ENCODE measurements at places on chromosomes 5 and 9.

DNA sequence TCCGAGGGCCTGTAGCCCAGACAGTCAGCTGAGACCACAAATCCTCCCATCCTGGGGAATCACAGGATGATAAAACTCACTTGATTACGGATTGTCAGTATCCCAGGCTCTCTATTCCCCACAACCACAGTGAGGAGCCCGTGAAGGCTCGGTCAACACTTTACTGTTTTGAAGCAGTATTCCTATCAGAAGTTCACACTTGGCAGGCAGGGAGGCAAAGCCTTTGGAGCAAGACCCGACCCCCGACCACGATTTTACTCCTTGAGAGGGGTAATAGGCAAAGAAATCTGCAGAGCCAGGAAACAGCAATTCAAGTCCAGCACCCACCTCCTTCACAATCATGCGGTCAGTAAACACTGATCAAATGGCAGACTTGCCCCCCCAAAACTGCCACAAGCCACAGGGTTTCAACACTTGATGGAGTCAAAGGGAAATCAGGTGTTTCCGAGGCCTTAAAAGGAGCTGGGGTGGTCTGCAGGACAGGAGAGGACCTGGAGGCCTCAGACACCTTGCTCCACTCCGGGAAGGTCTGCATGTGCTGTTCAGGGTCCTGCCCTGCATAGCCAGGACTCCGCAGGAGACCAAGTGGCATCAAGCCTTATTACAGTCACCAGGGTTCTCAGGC, 25.2 kb downstream of the BICD2 start:
- DNase-seq, result no peak

GRCh38 chr9:69130456-69131441, 43.3 kb upstream of the TJP2 start:
- no peak for DNase-seq

DNA sequence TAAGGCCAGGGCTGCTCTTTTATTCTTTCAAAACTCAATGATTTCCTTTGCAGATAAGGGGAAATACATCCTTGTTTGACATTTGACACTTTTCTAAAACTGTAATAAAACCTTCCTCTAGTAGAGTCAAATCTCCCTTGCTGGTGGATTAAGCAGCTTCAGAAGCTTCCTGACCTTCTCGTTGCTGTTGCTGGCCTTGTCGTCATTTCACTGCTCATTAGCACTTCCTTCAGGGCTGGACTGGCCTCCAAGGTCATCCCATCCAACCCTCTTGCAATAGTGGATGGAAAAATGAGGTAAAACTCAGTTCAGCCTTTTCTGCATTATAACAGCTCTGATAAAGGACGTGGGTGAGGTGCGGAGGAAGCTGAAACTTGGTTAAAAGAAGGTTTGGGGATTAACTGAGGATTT, 1.1 kb upstream of the ADAMTSL1 start:
- DNase-seq, result no peak

DNA sequence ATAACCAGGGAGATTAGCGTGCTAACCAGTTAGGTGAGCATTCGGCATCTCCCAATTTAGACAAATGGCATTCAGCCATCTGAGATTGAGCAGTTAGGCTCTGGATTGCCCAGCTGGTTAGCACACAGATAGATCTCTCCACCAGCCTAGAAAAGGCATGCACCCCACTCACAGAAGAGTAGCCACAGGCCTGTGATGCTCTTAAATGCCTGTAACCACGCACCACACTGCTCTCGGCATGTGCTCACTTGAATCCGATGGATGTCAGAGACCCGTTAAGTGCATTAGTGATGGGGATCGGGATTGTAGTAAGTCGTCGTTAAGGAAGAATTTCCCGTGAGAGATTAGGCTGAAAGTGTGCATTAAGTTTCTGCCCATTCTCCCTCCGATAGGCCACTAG, 23.0 kb downstream of the MARCHF6 start:
- no peak for DNase-seq

- no peak for DNase-seq
Measured at GRCh38 chr5:109105631-109106267, 304.0 kb downstream of the PJA2 start.

DNA sequence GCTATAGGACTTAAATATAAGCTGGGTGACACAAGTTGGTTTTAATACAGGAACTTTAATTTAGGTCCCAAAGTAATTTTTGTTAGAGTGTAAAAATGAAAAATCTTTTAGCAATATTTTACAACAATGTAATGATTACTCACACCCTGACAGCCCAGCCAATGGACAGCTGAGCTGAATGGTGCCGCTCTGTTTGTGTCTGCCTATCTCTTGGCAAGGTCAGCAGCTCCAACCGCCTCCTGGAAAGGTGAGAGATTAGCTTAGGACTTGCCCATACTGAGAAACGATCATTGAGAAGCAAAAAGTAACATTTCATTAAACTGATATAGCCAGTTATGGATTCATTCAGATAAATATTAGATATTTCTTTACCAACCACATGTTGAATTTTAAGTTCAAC, 463.6 kb upstream of the CD180 start:
- DNase-seq, result no peak

- no peak for DNase-seq
Measured at GRCh38 chr9:19140259-19140658, 13.0 kb upstream of the PLIN2 start.

GRCh38 chr9:38346811-38347210, 45.7 kb upstream of the ALDH1B1 start:
- no peak for DNase-seq

- no peak for DNase-seq
Measured at GRCh38 chr9:74551266-74551665, 54.1 kb downstream of the RORB start.

DNA sequence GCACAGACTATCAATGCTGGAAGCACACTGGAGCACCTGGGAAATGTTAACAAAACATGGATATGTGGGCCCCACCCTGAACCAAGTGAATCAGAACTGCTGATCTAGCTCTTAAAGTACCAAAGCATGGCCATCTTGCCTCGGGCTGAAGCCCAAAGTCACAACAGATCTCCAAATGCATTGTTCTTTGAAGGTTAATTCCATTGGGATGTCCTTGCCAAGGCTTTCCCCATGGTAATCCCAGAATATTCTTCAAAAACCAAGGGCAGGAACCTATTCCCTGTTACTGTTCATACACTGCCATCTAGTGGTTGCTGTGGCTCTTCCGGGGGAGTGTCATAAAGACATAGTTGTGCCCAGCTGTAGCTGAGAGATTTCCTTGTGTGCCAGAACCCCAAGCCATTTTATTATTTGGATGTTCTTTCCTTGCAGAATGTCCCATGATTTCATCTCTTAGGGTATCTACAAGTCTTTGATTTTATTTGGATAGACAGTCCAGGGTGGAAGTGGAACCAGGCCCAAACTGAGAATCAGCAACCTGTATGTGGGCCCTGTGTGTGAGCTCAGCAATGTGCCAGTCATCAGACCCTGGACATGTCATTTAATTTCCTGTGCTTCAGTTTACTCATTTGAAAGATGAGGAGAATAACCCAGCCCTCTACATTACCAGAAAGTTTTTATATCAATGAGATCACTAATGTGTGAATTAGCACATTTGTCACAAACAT, 290.0 kb downstream of the ACTL7B start:
- DNase-seq, result no peak

- DNase-seq, result no peak
Measured at GRCh38 chr9:14978022-14979000, 68.1 kb upstream of the FREM1 start.

DNA sequence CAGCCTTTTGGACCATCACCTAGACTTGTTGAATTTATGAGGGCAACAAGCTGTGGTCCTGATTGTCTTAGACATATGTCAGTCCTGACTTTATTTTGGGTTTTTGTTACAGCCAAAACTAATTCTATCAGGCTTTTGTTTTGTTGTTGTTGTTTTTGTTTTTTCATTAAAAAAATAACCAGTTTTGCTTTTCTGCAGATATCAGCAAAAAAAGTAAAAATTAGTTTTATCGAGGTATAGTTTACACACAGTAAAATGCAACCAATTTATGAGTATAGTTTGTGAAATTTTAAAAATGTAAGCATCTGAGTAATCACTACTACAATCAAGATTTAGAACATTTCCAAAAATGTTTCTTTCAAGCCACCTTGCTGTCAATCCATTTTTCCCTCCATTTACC, 48.9 kb downstream of the WDR70 start:
- no peak for DNase-seq

All from stimulated activated CD8-positive, alpha-beta memory T cell treated with anti-CD3 and anti-CD28 coated beads, Interleukin-2, amount 100 ng/mL, for 1 hour (primary cell).